ENCODE measurements at places on chromosomes 1 and 21.
A peak's percentile ranks its signal among the peaks of the same experiment; 100 is the strongest.

DNA sequence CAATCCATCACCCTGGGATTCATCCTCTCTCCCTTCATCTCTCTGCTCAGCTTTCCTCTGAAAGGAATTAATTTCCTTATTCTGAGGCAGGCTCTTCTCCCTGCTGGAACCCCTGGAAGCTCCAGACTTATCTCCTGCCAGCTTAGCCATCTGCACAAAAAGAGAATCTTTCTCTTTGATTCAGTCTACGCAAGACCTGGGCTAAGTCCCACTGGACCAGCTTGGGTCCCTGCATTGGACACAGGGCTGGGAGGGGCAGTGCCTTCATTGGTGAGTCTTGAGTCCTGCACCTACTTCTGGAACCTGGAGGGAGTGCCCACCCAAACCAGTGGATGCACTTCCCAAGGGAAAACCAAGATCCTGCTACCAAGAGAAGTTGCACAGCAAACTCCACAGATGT lies 271.7 kb upstream of the CSF3R start:
- no peak for DNase-seq

DNA sequence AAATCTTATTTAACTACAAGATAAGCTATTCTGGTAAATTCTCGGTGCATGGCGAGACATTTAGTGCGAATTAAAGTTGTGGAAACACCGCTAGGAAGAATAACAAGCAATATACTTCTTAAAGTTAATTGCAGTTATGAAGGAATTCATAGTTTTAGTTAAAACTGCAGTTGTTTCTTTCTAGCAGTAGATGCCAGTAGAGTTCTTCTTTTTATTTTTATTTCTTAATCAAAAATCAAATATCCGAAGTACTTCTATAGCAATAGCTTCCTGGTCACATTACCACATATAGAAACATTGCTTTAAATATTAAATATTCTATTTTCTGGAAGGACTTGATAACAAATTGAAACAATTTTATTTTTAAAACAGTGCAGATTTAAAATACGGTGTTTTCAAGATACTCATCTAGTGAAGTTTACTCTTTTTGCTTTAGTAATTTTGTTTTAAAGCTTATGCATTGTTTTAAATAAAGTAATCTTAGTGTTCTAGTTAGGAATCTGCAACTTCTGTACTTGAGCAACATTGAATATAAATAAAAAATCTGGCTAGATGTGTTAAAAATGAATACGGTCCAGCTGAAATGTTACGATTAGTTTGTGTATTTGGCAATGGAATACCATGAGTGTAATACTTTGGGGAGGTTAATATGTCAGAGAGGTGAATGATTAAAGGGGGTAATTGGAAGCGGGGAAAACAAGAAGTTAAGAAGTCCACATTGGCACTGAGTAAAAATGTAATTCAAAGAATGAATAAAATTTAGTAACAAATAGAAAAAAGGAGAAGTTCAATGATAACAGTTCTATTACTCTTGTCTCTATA lies 2.7 kb upstream of the PRKACB start:
- no peak for DNase-seq

- DNase-seq: no peak
These were observed 13.2 kb downstream of the GBP5 start for GRCh38 chr1:89259283-89259971.

GRCh38 chr1:41714638-41715389 lies 203.9 kb downstream of the HIVEP3 start:
- DNase-seq: no peak

GRCh38 chr1:207603777-207604176 lies 41.2 kb upstream of the CR1L start:
- no peak for DNase-seq

DNA sequence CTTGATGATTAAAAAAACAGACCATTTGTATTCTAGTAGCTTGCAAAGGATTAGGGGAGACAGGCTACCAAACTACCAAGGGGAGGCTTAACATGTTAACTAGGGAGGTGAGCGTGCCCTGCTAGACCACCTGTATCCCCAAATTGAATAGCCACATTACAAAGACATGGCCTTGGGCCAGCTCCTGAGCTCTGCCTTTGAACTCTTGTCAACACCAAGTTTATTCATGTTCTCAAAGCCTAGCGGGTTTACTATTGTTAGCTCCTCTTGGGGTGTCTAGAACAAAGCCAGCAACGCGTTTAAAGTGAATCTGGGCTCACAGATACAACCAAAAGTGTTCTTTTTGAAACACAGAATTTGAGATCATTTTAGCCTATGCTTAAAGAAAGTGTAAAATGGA lies 36.3 kb downstream of the SMYD2 start:
- no peak for DNase-seq

DNA sequence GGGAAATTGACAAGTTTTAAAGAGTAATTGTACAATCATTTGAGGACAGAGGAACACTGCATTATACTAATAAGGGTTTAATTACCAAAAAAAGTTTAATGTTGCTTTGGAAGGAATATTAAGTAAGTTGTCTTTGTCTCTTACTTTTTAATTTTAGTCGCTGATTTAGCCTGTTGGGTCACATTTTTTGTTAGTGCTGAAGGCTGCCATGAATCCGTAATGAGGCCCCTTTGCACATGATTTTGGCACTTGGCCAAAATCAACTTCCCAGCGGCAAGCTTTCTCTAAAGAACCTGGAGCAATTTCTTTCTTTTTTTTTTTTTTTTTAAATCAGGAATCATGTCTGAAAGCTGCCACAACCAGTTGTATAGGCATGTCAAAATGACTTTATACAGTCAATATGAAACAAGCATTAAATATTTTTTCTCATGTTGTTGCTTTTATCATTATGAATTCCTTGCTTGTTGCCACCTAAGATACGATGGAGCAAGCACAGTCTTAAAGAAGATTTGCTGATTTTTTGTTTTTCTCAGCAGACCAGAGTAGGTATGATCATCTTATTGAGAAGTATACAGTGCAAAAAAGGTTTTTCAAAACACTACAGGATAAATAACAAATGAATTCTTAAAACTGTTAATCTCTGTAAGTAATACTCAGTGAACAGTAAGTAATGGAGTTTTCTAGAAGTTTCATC lies 690.4 kb downstream of the USP25 start:
- DNase-seq: peak; percentile 76

DNA sequence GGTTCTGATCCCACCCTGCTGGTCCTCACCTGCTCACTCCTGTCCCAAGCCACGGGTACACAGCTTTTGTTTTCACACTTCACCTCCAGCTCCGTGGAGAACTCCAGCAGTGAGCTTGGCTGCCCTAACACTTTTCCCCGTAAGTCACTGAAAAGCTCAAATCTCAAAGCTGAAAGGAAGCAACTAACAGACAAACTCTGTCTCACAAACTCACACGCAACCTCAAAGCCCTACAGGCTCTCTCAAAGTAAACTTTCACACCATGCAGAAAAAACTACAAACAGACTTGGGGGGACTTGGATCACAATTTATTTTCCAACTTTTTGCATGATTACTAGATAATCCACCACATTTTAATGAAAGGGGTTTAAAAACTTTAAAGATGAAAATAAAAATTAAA lies 88.3 kb downstream of the AK5 start:
- DNase-seq: no peak

- DNase-seq: no peak
These were observed 205.7 kb upstream of the RRP15 start for GRCh38 chr1:218079347-218079746.

- DNase-seq: no peak
These were observed 211.1 kb downstream of the MRPL39 start for GRCh38 chr21:25396135-25396711.

DNA sequence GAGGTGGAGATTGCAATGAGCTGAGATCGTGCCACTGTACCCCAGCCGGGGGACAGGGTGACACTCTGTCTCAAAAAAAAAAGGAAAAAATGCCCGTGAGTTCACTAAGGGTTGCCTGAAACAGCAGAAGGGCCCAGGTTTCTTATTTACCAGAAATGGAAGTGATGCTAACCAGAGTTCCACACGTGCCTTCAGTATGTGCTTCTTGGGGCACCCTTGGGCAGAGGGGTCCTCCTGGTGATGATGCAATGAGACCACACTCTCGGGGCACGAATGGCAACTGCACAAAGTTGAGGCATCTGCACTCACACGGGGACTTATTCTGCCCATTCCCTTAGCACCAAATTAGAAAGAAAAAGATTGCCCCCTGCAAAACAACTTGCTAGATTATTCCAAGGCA lies 29.2 kb downstream of the OLIG1 start:
- DNase-seq: no peak

- DNase-seq: no peak
These were observed 8.8 kb downstream of the HMGB4 start for GRCh38 chr1:33872683-33873082.

DNA sequence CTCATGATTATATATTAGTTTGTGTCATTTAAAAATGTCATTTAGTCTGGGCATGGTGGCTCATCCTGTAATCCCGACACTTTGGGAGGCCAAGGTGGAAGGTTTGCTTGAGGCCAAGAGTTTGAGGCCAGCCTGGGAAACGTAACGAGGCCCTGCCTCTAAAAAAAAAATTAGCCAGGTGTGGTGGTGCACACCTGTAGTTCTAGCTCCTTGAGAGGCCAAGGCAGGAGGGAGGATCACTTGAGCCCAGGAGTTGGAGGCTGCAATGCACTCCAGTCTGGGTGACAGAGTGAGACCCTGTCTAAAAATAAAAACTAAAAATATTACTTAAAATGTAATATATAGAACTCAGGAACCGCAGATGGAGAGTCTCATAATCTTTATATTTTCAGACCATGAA lies 34.6 kb downstream of the RUNX3 start:
- DNase-seq: no peak

- DNase-seq: no peak
These were observed 618.6 kb downstream of the RWDD3 start for GRCh38 chr1:95852483-95853070.

DNA sequence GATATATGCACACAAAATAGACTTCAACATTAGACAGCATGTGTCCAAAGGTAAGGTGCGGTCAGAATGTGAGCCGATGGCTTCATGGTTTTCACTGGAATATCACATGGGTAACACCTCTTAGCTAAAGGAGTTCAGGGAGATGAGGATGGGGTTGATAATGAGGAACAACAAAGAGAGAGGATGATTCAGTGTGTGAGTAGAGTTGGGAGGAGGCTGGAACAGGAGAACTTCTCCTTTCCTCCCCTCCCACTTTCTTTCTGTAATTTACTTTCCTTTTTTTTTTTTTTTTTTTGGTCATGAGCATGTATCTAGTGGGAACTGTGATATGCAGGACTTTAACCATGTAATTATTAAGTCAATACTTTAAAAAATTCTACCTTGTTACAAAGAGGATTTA lies 99.4 kb downstream of the FASLG start:
- DNase-seq: no peak

DNA sequence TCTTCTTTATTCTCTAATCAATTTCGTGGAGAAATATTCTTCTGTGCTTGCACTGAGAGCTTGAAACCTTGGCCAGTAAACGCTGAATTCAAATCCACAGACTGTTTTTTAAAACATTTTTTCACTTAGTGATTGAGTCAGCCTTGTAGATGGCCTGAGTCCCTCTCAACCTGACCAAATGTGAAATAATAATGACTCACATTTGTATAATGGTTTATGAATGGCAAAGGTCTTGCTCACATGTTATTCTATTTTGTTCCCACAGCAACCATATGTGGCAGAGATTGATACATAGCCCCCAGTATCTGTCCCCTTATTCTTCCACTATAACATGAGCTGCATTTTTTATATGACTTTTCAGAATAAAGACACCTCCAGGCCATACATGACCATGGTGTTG lies 47.8 kb upstream of the CCDC190 start:
- DNase-seq: no peak

- no peak for DNase-seq
These were observed 2.2 kb downstream of the CELSR2 start for GRCh38 chr1:109251277-109252166.

DNA sequence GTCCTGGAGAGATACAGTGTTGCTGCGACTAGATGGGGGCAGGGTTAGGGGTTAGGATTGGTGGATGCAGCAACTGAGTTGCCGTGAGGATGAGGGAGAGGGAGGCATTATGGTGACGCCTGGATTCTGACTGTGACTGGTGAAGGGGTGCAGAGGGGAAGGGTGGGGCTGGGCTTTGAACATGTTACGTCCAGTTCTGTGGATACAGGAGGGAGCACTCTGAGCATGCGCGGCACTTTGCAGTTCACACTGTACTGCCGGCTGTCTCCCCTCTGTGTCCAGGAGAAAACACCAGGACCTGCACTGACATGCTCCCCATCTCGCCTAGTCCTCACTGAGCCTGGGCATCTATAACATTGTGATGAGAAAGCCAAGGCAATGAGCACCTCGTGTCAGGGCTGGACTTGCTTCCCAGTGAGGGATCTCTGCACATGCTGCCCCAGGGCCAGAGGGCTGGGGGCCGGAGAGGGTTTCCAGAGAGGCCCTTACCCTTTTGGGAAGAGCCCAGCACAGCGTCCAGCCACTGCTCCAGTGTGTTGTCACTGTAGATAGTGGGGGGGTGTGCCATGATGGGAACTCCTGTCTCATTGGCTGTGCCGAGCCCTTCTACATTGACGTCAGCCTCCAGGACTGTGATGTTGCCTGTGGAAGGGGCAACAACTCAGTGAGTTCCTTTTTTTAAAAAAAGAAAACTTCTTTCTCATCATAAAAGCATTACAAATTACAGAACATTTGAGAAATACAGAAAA lies 7.6 kb downstream of the FAM151A start:
- DNase-seq: no peak

DNA sequence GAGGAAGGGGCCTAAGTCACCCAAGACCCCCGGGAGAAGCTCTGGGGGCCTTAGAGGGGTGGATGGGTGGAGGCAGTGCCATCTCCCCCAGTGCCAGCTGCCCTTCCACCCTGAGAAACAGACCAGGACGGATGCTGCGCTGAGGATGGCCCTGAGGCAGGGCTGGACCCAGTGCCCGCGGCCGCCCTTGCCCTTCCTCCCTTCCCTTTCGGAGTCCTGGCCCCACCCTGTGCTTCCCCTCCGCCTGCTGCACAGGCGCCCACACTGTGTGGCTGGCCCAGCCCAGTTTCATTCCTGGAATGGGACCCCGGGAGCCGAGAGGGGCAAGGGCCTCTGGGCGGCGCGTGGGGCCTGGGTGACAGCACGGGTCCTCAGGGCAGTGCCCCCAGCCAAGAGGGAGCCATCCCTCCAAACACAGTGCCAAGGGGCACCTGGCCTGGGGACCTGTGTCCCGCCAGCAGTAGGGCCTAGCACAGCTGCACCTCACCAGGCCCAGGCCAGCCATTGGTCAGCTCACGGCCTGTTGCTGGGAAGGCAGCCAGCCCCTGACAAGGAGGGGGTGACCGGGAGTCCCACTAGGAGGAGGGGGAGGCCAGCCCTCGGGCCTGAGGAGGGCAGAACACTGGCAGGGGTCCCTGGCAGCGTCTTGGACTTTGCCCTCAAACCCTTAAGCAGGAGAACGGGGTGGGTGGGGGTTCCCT lies 13.4 kb upstream of the SKI start:
- no peak for DNase-seq

DNA sequence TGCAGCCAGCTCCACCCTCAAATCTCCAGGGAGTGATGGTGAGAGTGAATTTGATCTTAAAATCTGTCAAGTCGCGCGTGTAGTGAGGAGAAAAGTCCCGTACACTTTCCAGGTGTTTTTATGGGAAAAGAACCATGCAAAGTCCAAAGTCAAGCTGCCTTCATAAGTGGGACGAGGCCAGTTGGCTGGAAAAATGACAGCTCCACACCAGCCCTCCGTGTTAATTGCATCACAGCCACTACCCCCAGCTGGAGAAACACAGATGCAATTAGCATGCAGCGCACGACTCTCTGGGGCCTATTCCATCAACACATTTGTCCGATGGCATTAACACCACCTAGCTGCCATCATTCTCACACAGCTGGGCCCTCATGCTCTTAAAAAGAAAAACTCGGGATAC lies 68.4 kb downstream of the KLHDC7A start:
- DNase-seq: no peak

GRCh38 chr1:218312509-218312908 lies 27.4 kb downstream of the RRP15 start:
- DNase-seq: no peak

GRCh38 chr1:241860922-241861321 lies 12.9 kb downstream of the EXO1 start:
- DNase-seq: no peak

Measured in testis (tissue), 5 donors.